ENCODE measurements at places on chromosomes 12 and 14.

DNA sequence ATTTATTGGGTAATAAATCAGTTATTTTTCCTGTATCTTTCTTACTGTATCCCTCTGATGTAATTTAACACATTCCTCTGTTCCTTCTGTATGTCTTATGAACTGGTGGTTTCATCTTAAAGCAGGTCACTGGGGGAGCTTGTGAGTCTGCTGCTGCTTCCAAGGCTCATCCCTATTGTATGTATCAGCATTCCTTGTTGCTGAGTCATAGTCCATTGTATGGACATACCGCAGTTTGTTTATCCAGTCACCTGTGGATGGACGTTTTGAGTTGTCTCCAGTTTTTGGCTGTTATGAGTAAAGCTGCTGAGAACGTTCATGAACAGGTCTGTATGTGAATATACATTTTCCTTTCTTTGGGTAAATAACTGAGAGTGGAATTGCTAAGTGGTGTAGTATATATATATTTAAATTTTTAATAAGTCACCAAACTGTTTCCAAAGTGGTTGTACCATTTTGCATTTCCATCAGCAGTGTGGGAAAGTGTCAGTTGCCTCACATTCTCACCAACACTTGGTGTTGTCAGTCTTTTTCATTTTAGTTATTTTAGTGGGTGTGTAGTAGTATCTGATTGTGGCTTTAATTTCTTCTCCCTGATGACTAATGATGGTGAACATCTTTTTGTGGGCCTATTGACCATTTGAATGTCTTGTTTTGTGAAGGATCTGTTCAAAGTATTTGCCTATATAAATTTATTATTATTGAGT is 82.7 kb downstream of the BEGAIN start:
- no peak for DNase-seq

- DNase-seq: no peak
Measured at GRCh38 chr14:26597071-26597588, 703 bp downstream of the NOVA1 start.

DNA sequence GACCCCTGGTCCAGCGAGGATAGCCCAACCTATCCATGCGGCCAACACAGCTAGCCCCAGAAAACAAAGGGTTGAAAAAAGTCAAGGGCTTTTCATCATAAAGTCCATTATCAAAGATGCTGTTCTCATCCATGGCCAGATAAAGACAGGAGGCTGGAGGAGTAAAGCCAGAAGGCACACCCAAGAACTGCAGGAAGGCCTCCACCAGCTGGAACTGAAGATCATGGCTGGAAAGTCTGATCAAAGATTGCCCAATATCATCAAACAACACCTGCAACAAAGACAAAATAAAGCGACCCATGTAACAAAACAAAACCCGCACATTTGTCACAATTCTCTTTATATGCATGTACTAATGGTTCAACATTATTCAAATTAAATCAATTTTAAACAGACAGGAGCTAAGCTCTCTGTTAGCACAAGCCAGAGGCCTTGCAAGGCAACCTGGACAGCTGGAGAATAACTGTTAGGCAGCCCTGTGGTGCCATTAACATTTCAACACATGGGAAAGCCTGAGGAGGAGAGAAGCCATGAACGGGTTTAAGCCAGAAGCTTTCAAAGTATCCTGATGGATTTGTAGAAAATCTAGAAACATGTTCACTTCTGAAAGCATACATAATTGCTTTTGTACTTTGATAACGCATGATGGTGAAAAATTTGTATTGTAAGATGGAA is 34.1 kb downstream of the PSMC1 start:
- no peak for DNase-seq

DNA sequence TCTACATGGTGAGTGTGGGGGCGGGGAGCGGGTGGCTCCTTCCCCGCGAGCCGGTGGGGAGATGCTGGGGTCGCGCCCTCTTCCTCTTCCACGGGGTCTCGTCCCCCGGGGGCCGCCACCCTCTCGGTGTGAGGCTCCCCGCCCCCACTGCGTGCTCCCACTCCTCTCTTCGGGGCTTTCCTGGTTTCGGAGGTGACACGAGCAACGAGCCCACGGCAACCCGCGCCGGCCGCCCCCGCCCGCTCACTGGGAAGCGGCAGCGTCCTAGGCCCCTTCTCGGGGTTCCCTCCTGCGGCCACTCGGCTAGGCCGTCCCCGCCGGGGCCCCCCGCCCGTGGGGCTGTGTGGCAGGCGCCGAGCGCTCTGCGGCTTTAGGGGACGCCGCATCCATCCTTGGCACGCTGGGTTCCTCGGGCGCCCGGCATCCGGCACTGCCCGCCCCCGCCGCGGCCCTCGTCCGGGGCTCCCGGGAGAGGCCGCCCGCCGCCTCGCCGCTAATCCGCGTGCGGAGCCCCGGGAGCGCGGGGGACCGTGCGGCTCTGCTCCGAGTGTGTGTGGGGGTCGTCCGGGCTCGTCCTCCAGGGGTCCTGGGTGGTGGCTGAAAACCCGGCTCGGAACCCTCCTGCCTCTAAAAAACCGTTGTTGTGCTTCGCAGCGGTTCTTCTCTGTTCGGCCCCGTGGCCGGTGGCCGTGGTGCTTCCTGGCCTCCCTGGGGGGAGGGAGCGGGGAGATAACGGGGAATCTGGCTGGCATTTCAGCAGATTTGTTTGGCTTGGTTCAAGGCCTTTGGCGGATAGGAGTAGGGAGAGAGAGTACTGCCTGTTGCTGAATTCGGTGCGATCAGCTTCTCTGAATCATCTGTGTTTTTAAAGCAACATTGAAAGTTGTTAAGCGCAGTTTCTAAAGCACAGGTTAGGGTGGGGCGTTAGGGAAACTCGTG is 1.0 kb downstream of the PCNX1 start:
- peak; percentile 40 for DNase-seq

GRCh38 chr12:27554421-27555186 is 30.6 kb downstream of the PPFIBP1 start:
- DNase-seq: no peak

DNA sequence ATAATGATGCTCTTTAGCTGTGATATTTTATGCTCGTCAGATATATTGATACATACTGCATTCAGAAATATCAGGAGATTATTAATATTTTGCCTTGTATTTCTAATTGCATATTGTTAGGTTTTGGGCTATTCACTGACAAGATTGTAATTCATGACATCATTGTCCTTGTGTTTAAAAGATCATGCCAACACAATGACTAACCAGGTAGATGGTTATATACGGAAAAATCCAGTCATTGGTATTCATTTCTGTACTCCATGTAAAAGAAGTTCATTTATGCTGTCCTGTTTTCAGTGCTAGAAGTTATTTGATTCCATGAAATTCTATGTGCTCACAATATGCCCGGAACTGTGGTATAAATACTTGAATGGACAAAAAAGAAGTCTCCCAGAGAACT is 107.5 kb downstream of the KITLG start:
- DNase-seq: no peak

GRCh38 chr12:48946943-48947342 is 10.3 kb downstream of the ARF3 start:
- no peak for DNase-seq

DNA sequence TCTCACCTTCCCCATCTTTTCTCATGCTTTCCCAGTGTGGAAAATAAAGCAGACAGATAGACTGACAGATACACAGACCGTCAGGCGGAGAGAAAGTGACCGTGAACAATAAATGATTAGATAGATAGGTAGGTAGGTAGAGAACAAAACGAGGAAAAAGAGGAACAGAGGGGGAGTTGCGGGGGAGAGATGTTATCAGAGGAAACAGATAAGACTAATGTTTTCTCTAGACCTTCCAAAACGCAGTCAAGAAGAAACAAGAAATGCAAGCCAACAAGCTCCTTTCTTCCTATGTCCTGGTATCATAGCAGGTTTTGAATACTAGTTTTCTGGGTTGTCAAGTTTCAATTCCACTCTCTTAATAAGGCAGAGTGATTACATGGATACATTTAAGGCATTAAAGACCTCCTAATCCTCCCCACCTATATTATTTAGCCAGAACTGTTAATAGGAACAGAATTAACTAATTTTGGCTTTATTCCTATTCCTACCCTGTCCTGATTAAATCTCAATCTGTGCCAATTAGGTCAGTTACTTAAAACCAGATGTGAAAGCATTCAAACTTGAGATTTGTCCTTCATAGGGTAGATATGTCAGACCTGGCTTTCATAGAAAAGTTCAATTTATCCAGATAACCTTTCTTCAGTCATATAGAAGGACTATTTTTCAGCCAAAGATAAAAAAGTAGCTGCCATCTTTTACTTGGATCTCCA is 89.0 kb upstream of the PTPRR start:
- no peak for DNase-seq

DNA sequence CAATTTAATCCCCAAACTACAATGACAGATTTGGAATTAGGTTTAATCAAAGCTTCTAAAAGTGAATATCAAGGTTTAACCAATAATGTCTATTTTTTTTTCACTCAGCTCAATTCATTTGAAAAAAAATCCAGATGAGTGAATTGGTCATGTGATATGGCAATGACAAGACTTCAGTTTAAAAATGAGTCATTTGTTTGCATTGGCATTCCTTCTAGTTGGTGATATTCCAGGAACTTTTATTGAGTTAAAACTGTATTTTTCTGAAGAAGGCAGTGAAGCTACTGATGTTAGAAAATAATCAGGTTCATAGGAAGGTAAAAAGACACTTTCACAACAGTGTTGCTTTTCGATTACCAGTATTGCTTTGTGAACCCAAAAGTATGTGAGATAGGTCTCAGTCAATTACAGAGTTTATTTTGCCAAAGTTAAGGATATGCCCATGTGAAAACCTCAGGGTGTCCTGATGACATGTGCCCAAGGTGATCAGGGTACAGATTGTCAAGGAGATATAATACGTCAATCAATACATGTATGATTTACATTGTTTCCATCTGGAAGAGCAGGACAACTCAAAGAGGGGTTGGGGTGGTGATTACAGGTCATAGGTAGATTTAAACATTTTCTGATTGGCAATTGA is 1214.9 kb downstream of the GALC start:
- no peak for DNase-seq

DNA sequence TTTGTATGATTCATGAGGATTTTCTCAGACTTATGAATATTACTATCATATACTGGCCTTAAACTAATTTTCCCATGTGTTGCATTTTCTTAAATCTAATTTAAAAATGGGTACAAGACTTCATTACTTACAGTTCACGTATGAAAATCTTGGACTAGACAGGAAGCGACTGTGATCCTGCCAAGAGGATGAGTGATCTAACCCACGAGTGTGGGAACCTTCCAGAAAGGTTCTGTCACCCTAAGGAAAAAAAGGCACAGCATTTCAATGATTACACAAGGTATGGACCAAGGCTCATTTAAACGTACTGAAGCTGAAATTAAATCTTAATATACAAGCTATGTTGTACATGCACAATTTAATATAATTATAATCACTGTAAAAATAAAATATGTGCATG is 293.5 kb upstream of the DIO2 start:
- no peak for DNase-seq

DNA sequence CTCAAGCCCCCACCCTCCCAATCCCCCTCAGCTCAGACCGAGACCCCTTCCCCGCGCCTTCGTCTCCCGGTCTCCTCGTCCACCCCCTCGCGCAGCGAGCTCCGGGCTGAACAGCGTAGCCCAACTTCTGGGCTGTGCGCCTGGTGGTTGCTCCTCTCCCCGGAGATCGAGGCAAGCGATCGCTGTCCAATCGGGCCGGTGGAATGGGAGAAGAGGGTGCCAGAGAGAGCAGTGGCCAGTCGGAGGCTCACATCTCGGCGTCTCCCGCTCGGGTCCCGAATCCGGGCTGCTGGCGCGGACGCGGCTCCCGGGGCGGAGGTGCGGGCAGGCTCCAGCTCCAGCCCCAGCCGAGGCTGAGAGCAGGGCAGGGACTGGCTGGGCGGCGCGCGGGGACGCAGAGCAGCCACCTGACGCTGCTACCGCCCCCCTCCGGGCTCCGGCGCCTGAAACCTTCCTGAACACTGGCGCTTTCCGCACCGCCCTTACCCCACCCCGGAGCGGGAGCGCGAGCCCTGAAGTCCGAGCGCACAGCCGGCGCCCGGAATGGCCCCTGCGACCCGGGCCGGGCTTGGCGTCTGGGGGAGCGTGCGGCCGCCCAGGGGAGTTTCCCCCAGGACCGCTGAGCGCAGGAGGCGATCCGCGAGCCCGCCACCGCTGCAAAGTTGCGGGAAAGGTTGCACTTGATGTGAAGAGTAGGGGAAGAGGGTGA is 508 bp upstream of the KCNH5 start:
- no peak for DNase-seq

DNA sequence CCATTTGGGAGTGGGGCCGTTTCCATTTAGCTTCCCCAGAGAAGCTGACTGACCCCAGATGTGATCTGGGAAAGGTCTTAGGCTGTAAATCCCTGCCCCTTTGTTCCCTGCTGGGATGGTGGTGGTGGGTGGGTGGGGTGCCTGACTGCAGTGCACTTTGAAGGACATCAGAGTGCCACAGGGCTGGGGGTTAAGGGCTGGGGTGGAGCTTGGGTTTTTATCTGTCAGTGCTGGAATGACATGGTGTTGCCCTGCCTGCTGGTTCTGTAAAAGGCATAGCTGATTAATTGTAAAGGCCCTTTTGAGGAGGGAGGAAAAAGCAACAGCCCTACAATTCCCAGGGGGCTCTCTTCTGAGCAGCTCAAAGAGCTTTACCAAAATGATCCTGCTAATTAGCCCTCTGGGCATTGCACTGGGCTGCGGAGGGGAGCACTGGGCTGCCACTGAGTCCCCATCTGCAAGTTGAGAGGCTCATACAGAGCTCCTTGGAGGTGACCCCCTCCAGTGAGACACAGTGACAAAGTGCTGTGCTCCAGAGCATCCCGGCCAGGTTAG is 21.1 kb downstream of the PLEKHG3 start:
- DNase-seq: no peak

GRCh38 chr12:94942663-94943062 is 60.8 kb downstream of the NDUFA12 start:
- no peak for DNase-seq

DNA sequence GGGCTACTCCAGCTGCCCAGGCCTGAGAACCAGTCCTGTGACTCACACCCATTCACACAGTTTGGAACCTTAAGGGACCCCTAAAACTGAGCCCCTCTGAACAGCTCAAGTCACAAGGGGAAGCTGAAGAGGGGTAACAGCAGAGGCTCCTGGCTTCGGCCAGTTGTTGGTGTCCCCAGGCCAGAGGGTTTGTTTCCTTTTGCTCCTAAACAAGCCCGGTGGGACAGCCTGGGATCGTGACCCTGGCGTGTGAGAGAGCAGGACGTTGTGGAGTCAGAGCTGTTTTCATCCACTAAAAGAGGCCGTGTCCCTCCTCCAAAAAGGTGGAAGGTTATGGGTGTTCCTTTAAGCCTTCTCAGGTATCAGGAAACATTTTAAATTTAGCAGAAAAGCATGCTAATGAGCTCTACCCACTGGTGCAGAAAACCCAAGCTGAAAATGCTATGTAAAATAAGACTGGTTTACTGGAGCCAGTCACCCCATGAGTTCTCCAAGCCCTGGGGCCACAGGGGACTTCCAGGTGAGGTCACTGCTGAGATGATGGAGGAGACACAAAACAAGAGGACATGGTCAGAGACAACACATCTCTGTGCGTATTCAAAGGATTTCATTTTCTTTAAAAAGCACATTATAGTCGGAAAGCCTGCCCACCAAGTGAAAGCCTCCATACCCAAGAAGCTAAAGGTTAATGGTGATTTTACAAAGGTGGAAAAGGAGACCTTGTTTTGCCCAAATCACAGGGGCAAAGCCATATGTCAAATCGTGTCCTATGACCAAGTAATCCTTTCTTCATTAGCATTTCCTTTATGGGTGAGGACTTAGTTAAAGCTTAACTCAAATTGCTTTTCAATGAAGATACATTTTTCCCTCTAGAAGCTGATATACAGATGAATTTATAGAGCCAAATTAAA is 14.1 kb downstream of the PRKAB1 start:
- no peak for DNase-seq

- DNase-seq: no peak
Measured at GRCh38 chr12:106276032-106276740, 26.3 kb upstream of the TCP11L2 start.

- DNase-seq: peak; percentile 43
Measured at GRCh38 chr14:87896393-87897380, 96.3 kb downstream of the GALC start.

Data from inflammatory macrophage (primary cell).